ENCODE measurements at places on chromosomes 3 and 15.

GRCh38 chr15:70488941-70489848, 274.2 kb downstream of the UACA start:
- H3K27me3 ChIP-seq: no peaks in the 10 kb centered on the region
- no peak overlapping the region for H3K4me3 ChIP-seq

- no peak overlapping the region for H3K4me3 ChIP-seq
- no peaks in the 10 kb centered on the region for H3K36me3 ChIP-seq
- H3K4me1 ChIP-seq: peaks cover 4% of the 10 kb centered on the region
- H3K27me3 ChIP-seq: no peaks in the 10 kb centered on the region
- no peak for DNase-seq
- H3K27ac ChIP-seq: no peak overlapping the region
Observed at GRCh38 chr3:37622999-37623883, 238.4 kb upstream of the CTDSPL start.

GRCh38 chr15:67808821-67809220, 16.5 kb upstream of the SKOR1 start:
- no peaks in the 10 kb centered on the region for H3K27me3 ChIP-seq
- no peak overlapping the region for H3K4me3 ChIP-seq
- no peak for DNase-seq
- peaks cover 2% of the 10 kb centered on the region for H3K36me3 ChIP-seq
- no peaks in the 10 kb centered on the region for H3K4me1 ChIP-seq

DNA sequence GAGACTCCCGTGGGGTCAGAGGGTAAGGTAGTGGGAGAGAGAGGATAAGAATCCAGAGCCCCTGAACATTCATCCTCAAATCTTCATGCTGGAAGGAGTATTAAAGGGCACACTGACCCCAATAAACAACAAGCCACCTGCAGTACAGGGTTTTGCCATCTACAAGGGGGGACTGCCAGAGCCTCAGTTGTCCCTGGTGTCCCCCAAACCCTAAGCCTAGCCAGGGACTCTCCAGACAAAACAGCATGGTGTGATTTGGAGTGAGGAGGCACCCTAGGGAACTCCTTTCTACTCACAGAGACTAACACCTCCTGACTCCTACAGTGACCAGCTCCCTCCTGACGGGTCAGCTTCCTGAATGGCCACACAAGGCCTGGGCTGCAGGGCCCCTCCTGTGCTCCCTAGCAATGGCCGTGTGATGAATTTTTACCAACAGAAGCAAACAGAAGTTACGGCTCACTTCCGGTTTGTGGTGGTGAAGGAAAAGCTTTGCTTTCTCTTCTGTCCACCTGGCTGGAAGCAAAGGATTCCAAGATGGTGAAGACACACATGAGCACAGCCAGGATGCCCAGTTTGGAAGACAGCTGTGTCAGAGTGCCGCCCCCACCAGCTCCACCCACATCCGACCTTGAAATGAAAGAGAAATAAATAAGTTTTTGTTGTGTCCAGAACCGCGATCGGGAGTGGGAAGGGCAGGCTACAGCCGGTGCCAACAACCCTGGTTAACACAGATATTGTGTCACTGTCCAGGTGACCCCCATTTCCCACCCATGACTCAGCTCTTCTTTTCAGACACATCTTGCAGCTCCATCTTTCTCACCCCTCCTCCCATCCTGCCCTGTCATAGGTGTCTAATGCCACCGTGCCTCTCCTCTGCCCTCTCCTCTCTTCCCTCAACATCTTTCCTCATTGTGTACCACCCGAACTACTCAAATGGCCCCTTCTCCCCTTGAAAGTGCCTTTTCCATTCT, 69.6 kb upstream of the ATP13A3 start:
- no peak for DNase-seq
- H3K27me3 ChIP-seq: no peaks in the 10 kb centered on the region
- H3K4me1 ChIP-seq: no peaks in the 10 kb centered on the region

- H3K4me1 ChIP-seq: no peaks in the 10 kb centered on the region
- H3K27ac ChIP-seq: no peak overlapping the region
- H3K36me3 ChIP-seq: no peaks in the 10 kb centered on the region
- DNase-seq: no peak
- H3K4me3 ChIP-seq: no peak overlapping the region
Observed at GRCh38 chr3:70281663-70282062, 30.8 kb downstream of the MDFIC2 start.
